ENCODE measurements at places on chromosomes 16 and 17.

GRCh38 chr16:70685938-70686375 lies at the start of gene MTSS2:
MTSS2 (minus strand) TSS chr16:70686053; CDS start chr16:70685791, 262 bp downstream.
- peak; percentile 50 for DNase-seq

DNA sequence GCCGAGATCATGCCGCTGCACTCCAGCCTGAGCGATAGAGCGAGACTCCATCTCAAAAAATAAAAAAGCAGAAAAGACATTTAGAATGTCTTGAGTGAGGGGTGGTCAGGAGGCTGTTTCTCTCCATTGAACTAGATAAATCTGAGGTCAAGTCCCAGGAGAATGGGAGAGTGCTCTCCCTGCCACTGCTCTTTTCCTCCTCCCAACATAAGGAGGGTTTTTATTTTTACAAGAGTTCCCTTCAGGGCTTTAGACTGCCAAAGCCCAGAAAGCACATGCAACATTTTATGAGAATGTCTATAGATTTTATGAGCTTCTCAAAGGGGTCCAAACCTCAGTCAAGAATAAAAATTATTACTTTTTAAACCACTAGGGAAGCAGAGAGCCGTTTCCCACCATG lies 1.6 kb downstream of the RND2 start:
- DNase-seq = no peak

DNA sequence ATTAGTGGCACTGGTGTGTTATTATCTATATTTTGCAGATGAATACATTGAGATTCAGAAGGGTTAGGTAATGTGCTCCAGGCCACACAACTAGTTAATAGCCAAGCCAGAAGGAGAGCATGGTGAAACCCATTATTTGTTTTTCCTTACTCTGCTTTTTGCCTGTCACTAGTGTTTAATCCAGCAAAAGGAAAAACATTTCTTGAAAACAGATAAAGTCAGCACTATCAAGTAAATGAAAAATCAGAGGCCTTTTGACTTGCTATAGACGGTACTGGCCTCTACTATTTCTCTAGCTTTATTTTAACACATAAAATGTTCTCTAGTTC lies 4.8 kb downstream of the PITPNC1 start:
- no peak for DNase-seq

DNA sequence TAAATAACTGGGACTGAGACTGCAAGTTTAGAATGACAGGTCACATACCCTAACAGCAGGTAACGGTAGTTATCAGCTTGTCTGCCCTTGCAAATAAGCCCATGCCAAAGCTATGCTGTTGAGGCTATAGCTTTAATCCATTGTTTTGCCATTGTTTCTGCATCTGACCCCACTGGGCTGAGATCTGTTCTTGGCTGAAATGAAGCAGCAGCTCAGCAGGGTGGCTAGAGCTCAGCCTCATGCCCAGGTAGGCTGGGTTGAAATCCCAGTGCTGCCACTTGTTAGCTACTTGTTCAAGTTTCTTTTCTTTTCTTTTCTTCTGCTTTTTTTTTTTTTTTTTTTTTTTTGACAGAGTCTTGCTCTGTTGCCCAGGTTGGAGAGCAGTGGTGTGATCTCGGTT lies 40.1 kb downstream of the NKD1 start:
- DNase-seq = no peak

GRCh38 chr17:34769049-34769448 lies 189.7 kb downstream of the TMEM132E start:
- DNase-seq = no peak

- no peak for DNase-seq
Measured at GRCh38 chr16:15494236-15494635, 59.8 kb downstream of the BMERB1 start.

GRCh38 chr17:44995436-44996001 lies 27.4 kb upstream of the C1QL1 start:
- DNase-seq = no peak

- no peak for DNase-seq
Measured at GRCh38 chr17:34154961-34155730, 99.9 kb upstream of the CCL2 start.

DNA sequence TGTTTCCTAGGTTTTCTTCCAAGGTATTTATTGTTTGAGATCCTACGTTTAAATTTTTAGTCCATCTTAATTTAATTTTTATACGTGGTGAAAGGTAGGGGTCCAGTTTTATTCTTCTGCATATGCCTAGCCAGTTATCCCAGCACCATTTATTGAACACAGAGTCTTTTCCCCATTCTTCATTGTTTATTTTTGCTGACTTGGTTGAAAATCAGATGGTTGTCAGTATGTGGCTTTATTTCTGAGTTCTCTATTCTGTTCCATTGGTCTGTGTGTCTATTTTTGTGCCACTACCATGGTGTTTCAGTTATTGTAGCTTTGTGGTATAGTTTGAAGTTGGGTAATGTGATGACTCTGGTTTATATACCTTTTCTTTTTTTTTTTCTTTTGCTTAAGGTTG lies 753.0 kb upstream of the GOT2 start:
- DNase-seq = no peak

DNA sequence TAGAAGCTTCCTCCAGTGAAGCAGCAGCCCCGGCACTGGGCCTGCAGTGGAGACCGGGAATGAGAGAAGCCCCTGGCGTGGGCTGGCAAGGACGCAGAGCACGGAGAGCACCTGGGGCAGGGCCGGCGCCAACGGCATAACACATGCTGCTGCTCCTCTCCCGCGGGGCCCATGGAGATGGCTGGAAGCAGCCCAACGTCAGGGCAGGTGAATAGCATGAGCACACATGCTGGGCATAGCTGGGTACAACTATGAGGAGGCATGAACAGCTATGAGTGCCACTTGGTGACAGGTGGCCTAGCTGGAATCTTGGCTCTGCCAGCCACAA lies 46.4 kb downstream of the IRF8 start:
- DNase-seq = no peak

DNA sequence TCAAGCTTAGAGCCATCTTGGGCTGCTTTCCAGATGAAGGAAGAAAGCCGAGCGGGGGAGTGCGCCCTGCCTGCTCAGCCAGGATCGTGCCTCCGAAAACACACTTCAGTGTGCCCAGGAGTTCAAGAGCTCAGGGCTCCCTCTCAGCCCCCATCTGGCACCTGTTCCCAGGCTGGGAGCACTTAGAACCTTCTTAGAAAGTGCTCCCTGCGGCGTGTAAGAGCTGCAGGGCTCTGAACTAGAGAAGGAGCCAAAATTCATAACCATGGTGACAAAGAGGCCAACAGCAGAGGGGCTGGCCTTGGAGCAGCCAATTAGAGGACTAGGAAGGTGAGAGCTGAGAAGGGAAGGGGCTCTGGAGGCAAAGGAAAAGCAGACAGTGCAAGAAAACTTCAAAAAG lies 59.0 kb upstream of the TNRC6C start:
- DNase-seq = no peak

DNA sequence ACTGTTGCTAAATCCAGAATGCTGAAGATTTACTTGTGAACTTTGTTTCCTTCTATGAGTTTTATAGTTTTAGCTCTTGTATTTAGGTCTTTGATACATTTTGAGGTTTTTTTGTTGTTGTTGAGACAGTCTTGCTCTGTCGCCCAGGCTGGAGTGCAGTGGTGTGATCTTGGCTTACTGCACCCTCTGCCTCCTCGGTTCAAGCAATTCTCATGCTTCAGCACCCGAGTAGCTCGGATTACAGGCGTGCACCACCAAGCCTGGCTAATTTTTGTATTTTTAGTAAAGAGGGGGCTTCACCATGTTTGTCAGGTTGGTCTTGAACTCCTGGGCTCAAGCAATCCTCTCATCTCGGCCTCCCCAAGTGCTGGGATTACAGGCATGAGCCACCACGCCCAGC lies 14.4 kb downstream of the TENT4B start:
- no peak for DNase-seq

- DNase-seq = no peak
Measured at GRCh38 chr17:69198238-69198637, 30.4 kb downstream of the ABCA10 start.

DNA sequence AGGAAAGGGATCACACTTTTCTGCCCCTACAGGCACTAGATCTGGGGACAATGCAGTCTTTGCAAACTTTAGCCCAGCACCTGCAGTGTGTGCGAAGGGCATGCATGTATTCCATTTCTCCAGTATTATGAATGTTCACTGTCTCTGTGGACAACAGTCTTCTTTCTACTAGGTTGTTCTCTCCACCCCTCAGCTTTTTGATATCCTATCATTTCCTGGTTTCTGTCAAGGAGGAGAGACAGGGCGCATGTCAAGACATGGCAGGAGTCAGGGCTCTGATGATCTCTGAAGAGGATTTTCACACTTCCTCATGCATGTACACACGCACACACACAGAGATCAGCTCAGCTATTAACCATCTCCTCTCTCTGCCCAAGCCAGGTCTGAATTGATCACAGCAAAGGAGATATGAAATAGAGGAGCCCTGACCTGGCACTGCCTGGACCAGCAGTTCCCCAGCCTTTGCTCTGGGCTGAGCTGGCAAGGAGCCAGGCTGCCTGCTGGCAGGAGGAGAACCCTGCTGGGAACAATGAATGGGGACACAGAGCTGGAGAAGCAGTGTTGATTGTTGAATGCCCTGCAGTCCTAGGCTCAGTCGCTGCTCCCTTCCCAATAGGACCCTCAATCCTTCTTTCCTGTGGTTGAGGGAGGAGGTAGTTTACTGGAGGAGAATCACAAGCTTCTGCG lies 2.6 kb downstream of the GPR179 start:
- DNase-seq = no peak

DNA sequence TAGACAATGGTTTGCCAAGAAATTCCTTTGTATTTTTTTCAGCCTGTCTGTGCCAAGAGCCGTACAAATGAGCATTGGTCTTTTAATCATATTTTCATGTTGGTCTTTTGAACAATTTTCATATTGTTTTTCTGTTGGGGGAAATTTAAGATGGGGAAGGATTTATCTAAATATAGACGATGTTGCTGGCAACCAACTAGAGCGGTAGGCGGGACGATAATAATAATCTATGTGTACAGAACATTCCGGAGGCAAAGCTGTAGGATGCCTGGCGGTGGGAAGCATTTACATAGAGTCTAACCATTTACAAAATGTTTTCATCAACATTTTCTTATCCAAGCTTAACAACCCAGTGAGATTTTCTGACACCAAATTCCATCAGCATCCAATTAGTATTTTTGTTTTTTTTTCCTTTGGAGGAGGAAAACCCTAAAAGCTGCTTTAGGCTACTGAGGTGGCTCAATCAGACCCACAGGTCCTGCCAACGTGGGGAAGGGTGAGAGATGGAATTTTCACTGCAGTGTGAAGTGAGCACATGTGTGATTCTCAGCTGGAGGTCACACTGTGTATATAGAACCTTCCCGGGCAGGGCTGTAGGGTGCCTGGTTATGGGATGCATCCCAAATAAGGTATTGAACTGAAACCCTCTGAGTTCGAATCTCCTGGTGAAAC lies 11.7 kb upstream of the SEC14L1 start:
- DNase-seq = no peak

- no peak for DNase-seq
Measured at GRCh38 chr17:42347606-42348005, 40.6 kb downstream of the STAT3 start.

DNA sequence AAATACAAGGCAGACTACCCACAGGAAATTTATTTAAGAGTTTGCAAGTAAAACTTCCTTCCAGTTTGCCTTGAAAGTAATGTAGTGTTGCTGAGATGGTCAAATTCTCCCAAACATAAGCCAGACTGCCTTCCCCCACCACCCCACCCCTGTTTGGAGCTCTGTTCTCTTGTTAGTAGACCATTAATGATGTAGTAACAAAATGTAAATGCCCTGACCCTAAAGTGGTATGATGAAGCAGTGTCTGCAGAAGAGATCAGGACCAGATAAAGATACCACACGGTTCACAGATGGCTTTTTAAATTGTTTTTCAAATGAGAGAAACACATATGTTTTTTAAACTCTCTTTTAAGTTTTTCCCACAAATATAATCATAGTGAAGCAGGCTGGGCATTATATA lies 136.4 kb upstream of the TMEM97 start:
- DNase-seq = no peak

GRCh38 chr17:56596691-56597494 lies 3.4 kb downstream of the NOG start:
- DNase-seq = no peak

- no peak for DNase-seq
Measured at GRCh38 chr17:80953471-80954315, 37.9 kb upstream of the CHMP6 start.

DNA sequence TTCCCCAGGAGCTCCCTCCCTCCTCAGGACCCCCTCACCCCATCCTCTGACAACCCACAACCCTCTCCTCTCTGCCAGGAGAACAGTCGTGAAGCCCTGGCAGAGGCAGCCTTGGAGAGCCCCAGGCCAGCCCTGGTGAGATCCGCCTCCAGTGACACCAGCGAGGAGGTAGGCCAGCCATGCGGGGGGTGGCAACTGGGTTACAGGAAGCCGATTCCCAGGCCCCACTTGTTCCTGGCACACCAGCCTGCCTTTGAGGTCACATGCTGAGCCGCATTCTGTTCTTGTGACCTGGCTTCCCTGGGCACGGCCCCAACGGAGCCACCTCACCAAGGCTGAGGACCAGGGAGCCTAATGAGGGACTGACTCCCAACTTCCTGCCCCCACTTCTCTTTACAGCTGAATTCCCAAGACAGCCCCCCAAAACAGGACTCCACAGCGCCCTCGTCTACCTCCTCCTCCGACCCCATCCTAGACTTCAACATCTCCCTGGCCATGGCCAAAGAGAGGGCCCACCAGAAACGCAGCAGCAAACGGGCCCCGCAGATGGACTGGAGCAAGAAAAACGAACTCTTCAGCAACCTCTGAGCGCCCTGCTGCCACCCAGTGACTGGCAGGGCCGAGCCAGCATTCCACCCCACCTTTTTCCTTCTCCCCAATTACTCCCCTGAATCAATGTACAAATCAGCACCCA lies 7.9 kb downstream of the NAT9 start:
- no peak for DNase-seq

DNA sequence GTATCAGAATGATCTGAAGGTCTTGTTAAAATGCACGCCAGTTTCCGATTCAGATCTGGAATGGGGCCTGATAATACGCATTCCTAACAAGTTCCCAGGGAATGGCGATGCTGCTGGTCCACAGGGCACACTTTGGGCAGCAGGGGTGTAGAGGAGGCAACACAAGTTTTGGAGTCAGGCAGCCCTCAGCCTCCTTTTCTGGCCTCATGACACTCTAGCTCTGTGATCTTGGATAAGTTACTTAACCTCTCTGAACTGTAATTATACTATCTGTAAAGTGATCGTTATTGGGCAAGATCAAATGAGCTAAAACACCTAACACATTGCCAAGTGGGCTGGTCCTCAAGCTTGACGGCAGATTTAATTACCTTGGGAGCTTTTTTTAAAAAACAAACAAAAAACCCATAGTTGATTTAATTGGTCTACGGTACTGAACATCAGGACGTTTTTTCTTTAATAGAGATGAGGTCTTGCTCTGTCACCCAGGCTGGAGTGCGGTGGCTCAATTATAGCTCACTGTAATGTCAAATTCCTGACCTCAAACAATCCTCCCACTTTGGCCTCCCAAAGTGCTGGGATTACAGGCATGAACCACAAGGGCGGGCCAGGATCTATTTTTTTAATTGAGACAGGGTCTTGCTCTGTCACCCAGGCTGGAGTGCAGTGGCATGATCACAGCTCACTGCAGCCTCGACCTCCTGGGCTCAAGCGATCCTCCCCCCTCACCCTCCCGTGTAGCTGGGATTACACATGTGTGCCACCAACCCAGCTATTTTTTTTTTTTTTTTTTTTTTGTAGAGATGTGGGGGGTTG lies 10.0 kb upstream of the MRPS23 start:
- no peak for DNase-seq

- DNase-seq = no peak
Measured at GRCh38 chr17:15256689-15257088, 8.4 kb downstream of the PMP22 start.

GRCh38 chr16:73171901-73172240 lies 123.9 kb upstream of the ZFHX3 start:
- no peak for DNase-seq

- DNase-seq = no peak
Measured at GRCh38 chr16:28149011-28149888, 62.5 kb downstream of the XPO6 start.

- no peak for DNase-seq
Measured at GRCh38 chr17:81097943-81098308, 63.0 kb downstream of the BAIAP2 start.

Measured in activated CD8-positive, alpha-beta memory T cell treated with anti-CD3 and anti-CD28 coated beads, Interleukin-2, amount 50 U/mL, for 4 hours (primary cell).